NCI-H1417 treated with DMSO at 0.1 percent for 48 hours (cell line): ENCODE measurements at places on chromosomes 12 and 14.

DNA sequence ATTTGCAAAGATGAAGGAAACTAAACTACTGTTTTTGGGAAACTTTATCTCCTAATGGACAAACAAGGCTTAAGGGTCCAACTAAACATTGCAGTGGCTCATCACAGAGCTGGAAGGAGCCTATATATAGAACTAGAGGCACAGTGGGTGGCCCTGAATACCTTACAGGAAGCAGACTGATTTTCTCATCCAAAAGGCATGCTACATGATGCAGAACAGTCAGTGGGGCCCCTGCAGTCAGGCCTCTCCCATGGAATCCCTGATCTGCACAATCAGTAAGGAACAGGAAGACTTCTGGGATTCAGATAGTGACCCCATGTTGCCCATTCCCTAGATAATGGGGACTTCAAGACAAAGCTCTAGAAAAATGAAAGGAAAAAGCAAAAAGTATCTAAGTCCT is 1.9 kb upstream of the LLPH start:
- no peak for DNase-seq

DNA sequence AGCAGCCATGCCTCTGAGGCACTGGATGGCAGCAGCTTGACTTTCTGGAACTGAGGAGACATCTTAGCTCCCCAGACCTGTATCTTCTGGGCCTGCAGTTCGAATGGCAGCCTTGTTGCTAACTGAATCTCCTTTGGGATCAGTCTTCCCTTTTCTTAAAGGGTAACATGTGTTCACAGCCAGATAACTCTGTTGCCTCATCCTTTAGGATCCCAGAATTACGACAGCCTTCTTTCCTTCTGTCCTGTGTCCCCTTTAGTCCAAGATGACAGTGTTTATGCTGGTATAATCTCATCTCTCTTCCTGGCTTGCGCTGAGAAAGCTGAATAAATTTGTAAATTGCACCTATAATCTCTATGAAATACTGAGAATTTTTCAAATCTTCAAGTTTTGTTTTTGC is 9.1 kb upstream of the ERC1 start:
- no peak for DNase-seq

DNA sequence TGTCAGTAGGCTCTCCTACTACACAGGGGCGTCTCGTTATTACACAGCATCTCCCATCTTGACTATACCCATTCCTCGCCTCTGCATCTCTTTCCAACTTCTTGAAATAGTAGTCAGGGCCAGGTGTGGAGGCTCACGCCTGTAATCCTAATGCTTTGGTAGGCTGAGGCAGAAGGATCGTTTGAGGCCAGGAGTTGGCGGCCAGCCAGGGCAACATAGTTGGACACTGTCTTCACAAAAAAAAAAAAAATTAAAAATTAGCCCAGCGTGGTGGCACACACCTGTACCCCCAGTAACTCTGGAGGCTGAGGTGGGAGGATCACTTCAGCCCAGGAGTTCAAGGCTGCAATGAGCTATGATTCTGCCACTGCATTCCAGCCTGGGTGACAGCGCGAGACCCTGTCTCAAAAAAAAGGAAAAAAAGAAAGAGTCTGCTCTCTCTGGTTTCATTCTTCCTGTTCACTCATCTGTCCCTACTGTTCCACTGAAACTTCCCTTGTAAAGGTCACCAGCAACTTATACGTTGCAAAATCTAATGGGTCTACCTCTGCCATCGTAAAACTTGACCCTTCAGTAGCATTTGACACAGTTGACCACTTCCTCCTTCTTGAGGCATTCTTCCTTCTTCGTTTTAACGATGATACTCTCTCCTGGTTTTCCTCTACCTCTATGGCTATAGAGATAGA is 41.0 kb upstream of the PTGR2 start:
- DNase-seq: no peak

GRCh38 chr12:66388517-66388916 is 86.2 kb downstream of the HELB start:
- no peak for DNase-seq

- no peak for DNase-seq
Observed at GRCh38 chr14:49553106-49553505, 33.1 kb downstream of the RPS29 start.

DNA sequence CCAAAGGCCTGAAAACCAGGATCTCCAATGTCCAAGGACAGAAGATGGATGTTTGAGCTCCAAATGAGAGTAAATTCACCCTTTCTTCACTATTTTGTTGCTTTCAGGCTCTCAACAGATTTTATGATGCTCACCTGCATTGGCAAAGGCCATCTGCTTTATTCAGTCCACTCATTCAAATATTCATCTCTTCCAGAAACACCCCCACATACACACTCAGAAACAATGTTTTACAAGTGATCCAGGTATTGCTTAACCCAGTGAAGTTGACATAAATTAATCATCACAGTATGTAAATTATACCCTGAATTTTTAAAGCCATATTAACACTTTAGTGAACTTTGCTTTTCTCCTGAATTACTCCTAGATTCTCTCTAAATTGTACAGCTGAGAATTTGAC is 63.3 kb downstream of the DUSP6 start:
- no peak for DNase-seq

- DNase-seq: no peak
Observed at GRCh38 chr12:91663744-91664143, 481.1 kb upstream of the DCN start.

DNA sequence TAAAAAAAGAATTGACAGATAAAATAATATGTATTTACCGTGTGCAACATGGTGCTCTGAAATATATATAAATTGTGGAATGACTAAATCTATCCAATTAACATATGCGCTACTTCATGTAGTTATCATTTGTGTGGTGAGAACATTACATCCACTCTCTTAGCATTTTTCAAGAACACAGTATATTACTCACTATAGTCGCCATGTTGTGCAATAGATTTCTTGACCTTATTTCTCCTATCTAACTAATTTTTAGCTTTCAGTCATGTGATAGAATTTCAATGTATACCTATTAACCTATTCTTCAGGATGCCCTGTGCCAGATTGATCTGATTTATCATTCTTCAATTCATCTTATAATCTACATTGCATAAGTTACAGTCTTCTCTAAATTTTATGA is 178.6 kb downstream of the BCAT1 start:
- no peak for DNase-seq

- no peak for DNase-seq
Observed at GRCh38 chr12:114272605-114273004, 133.3 kb downstream of the TBX5 start.

DNA sequence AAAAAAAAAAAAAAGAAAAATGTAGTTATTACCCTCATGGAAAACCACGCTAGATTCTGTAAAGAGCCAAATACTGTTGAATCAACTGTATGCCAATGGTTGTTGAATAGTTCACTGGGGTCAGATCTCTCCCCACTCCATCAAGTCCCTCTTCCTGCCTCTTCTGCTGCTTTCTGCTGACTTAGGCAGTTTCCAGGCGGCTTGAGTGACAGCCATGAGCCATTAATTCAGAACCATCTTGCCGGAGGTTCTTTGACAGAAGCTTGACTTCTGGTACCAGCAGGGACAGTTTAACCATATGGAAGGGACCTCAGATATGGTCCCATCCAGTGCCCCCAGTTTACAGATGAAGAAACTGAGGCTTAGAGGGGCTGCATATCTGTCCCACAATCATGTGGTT is 34.5 kb downstream of the TSPAN11 start:
- DNase-seq: no peak

DNA sequence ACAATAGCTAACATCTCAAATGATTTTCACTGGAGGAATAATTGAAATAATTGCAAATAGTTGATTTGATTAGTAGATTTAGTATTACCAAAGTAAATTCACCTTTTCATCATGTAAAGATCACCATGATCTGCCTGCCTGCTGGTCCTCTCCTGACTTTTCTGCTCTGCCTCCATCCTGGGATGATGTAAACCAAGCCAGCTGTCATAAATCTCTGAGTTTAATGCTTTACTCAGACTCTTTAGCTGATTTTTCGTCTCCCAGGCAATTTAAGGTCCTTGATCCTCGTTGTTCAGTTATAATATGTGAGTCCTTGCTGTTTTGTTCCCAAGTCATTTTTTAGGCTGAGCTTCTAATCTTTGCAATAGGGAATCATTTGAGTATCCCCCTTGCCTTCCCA is 138.0 kb downstream of the ANO4 start:
- no peak for DNase-seq

DNA sequence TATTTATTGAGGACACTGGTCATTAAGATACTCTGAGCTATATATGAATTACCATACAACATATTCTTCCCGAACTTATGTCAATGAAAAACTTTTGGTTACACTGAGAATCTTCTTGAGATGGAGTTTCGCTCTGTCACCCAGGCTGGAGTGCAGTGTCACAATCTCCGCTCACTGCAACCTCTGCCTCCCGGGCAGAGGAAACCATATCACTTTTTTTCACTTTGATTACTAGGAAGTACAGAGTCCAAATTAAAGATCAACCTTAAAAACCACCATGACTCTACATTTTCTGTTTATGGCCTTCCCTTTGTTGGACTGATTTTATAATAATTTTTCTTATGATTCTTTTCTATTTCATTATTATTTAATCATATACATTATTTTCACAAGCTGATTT is 336.5 kb downstream of the FSCB start:
- no peak for DNase-seq

- no peak for DNase-seq
Observed at GRCh38 chr12:119911182-119911581, 34.1 kb upstream of the CIT start.

GRCh38 chr14:97379091-97379531 is 581.9 kb downstream of the VRK1 start:
- no peak for DNase-seq

DNA sequence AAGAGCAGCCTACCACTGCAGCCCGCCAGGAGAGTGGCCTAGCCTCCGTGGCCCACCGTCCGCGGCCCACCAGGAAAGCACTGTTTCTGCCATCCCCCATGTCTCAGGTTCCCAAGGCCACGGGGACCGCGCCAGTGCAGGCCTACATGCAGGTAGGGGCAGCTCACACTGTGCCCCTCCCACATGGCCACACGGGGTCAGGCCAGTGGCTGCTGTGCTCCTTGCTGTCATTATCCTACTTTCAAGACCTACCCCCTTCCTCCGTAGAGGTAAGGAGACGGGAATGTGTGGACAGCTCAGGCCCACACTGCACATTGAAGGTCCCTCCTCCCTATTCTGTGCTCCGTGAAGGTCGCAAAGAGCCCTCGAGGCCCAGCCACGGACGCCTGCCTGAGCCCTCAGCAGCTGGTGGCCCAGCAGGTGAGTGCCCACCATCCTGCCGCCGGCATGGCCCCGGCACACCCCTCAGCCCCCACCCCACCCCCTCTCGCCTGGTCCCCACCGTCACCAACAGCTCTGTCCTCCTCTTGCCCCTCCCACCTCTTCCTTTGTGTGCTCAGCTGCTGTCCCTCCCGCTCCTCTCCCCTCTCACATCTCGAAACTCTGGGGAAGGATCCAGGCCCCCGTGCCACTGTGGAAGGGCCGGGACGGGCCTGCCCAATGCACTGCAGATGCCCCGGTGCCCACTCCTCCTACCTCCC is 10.0 kb downstream of the DDX51 start:
- peak; percentile 7 for DNase-seq

DNA sequence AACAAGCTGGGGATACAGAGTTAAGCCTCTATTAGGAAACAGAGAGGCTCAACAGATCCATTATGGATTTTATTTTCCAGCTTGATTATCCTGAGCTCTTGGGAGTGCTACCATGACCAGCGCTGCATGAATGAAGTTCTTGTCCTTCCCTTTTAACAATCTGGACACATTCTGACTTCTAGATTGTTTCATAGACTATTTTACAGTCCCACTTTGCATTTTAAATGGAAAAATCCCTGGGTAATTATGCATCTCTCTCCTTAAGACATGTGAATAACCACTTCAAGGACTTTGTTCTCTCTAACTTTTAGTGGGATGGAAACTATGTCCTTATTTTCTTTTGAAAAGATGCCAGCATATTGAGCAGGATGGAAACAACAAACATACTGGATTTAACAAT is 2.0 kb downstream of the CCDC198 start:
- no peak for DNase-seq

DNA sequence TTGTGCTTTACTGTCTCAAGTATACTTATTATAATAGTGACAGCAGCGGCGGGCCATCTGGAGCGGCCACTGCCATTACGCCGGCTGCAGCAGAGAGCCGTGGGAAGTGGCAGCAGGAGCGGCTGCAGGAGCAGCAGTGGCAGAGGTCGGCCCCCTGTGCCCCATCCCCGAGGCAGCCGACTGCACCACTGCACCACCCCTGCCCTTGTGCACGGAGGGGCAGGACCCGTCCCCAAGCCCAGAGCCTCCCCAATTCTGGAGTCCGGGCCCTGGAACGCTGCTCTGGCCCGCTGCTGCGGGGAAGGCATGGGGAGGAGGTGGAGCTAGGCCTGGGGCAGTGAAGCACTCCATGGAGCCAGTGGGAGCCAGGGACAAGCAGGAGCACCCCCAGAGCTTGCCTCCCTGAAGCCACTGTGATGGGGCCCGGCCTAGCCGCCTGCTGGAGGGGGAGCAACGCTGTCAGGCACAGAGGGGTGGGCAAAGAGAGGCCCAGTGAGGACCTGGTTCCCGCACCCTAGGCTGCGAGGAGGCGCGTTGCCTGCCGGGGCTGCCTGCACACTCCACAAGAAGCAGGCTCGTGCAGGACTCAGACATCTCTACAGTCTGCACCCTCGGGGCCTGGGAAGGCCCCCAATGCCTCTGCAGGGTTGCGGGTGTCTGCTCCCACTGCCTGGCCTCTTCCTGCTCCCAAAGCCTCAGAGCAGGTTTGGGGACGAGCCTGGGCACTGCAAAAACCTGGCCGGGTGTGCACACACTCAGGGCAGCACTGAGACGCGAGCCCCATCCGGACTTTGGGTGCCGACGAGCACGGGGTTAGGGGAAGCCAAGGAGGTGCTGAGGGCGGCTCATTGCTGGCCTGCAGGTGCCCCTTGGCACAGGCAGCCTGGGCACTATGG is 74.2 kb upstream of the RASSF8 start:
- no peak for DNase-seq

DNA sequence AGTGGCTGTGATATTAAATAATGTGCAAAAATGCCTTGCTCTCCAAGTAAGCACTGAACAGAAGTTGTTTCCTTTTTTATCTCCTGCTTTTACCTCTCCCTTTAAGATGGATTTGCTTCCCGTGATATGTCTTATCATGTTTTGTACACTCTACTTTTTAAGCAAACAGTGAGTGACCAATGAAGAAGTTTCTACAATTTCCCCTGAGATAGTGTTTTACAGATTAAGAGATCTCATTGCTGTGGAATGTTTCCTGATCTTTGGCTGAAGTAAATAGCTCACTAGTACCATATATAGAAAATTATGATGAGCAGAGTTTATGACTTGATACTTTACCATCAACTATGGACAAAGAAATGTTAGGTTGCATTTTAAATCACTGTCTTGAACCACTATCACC is 184.8 kb upstream of the PDE3A start:
- no peak for DNase-seq
